ENCODE measurements at places on chromosomes 12 and 14. TPM values are rescaled to one million over a fixed set of nuclear protein-coding genes. Genes with fewer than 3 reads are reported as not detected.
A peak's percentile ranks its signal among the peaks of the same experiment; 100 is the strongest.

GRCh38 chr12:39064708-39065107 is 159.3 kb upstream of the CPNE8 start:
- peaks cover 2% of the 10 kb centered on the region for H3K36me3 ChIP-seq
- H3K4me1 ChIP-seq = no peaks in the 10 kb centered on the region
- H3K27ac ChIP-seq = no peak overlapping the region
- no peak overlapping the region for H3K4me3 ChIP-seq

GRCh38 chr14:59177262-59177661 is 11.2 kb upstream of the DAAM1 start:
- peaks cover 10% of the 10 kb centered on the region for H3K27me3 ChIP-seq
- H3K27ac ChIP-seq = no peak overlapping the region
- H3K4me3 ChIP-seq = no peak overlapping the region
- no peaks in the 10 kb centered on the region for H3K36me3 ChIP-seq
- no peaks in the 10 kb centered on the region for H3K4me1 ChIP-seq

Gene MLEC
- 75.7 TPM for total RNA-seq

DNA sequence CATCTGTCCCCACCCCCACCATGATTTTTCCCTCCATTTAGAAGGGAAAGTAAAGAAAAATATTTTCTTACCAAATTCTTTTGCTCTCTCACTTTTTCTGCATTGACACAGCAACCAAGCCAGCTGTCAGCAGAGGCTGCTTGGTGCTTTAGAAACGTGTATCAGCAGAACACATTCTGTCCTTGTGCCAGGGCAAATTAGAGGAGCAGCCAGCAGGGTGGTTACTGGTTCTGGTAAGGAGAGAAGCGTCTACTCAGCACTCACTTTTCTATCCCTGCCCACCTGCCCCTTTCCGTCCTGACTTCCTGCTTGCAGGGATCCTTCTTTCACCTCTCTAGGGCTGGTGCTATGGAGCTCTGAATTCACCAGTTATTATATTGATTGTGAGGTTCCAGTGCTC is 327.5 kb upstream of the PDE3A start:
- H3K27me3 ChIP-seq = no peaks in the 10 kb centered on the region
- H3K36me3 ChIP-seq = no peaks in the 10 kb centered on the region
- H3K27ac ChIP-seq = no peak overlapping the region
- H3K4me1 ChIP-seq = no peaks in the 10 kb centered on the region
- no peak for DNase-seq

Gene PXN
- 80.5 TPM for total RNA-seq

GRCh38 chr12:111469401-111469800 is 63.7 kb downstream of the SH2B3 start:
- no peaks in the 10 kb centered on the region for H3K4me1 ChIP-seq
- no peaks in the 10 kb centered on the region for H3K27me3 ChIP-seq
- no peak for DNase-seq
- H3K4me3 ChIP-seq = no peak overlapping the region

DNA sequence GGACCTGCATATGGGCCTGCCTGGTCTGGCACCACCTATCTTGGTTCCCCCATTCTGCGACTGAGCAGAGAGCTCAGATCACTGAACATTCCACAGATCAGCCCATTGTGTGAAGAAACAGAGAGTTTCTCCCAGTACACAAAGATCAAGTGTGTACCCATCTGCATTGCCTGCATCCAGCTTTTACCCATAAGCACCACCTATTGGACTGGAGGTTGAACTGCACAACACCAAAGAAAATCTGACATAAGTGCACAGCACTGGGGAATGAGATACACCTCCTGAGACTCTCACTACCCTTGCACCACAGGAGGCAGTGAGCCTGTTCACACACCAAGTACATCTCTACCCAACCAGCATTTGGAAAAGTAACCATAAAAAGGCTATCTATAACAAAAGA is 362.6 kb upstream of the CLEC14A start:
- no peak overlapping the region for H3K4me3 ChIP-seq
- no peaks in the 10 kb centered on the region for H3K27me3 ChIP-seq
- no peak overlapping the region for H3K27ac ChIP-seq
- no peaks in the 10 kb centered on the region for H3K4me1 ChIP-seq
- DNase-seq = no peak

Gene SMCO2
- 0.72 TPM for total RNA-seq

DNA sequence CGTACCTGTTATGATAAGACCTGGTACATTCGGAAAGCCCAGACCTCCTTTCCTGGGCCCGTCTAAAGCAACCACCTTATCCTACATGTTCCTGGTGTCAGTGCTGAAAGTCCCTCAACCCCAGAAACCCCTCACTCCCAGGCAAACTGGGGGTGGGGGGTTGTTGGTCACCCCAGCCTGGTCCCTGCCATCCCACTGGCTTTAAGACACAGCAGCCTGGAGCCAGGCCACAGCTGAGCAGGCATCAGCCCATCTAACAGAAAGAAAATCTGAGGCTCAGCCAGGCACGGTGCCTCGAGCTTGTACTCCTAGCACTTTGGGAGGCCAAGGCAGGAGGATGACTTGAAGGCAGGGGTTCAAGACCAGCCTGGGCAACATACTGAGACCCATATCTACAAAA is 4.5 kb downstream of the SELPLG start:
- H3K36me3 ChIP-seq = peaks cover 26% of the 10 kb centered on the region
- DNase-seq = no peak

DNA sequence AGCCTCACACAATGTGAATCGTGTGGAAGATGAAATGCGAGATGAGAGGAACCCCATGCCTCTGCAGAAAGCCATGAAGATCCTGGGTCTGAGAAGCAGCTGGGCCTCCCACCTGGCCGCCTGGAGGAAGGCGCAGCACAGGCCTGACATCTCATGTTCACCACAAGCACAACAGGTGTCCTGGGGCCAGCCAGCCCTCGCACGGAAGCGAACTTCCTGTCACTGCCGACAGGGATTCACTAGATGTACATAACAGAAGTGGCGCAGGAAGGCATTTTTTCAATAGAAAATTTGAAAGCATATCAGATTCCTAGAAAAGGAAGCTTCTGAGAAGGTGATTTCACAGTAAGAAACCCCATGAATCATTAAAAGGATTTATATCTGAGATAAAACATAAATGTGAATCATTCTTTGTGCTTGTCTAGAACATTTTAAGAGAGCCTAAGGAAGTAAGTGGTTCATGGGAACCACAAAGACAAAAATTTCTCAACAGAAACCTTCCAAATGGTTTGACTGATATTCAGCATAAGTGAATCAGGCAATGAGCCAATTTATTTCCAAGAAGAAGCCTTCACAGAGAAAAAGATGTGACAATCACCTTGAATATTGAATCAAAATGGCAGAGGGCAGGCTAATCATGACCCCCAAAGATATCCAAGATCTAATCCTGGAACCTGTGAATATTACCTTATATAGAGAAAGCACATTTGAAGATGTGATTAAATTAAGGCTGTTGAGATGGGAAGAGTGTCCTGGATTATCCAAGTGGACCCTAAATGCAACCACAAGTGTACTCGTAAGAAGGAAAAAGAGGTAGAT is 311.9 kb downstream of the DUSP6 start:
- peaks cover 73% of the 10 kb centered on the region for H3K4me1 ChIP-seq
- peak overlapping the region; percentile 75 for H3K4me3 ChIP-seq
- H3K27me3 ChIP-seq = no peaks in the 10 kb centered on the region
- H3K36me3 ChIP-seq = peaks cover 12% of the 10 kb centered on the region
- peak overlapping the region; percentile 100 for H3K27ac ChIP-seq
- DNase-seq = peak; percentile 92

DNA sequence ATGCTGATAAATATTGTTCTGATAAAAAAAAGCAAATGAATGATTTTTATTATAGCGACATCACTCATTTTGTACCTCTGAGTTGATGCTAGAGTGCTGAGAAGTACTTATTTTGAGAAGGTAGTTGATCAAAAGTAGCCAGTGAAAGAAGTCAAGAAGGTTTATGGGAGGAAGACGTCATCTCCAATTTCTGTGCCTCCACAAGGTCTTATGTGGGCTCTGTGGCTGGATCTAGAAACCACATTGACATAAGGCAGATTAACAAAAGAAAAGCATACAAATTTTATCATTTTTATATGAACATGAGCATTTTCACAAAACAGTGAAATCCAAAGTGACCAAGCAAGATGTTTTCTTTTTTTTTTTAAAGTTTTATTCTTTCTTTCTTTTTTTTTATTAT is 289.5 kb upstream of the FAR2 start:
- H3K4me1 ChIP-seq = no peaks in the 10 kb centered on the region
- DNase-seq = no peak
- no peak overlapping the region for H3K27ac ChIP-seq

- DNase-seq = no peak
- no peak overlapping the region for H3K4me3 ChIP-seq
- peaks cover 37% of the 10 kb centered on the region for H3K4me1 ChIP-seq
Measured at GRCh38 chr12:62643486-62643885, 176.9 kb downstream of the MON2 start.

Gene CNTN1
- not detected for total RNA-seq

GRCh38 chr14:103634156-103634555 is 5.1 kb downstream of the KLC1 start:
- H3K27me3 ChIP-seq = no peaks in the 10 kb centered on the region
- DNase-seq = no peak
- no peak overlapping the region for H3K4me3 ChIP-seq
- no peaks in the 10 kb centered on the region for H3K36me3 ChIP-seq

Gene PPP1R1A
- not detected for total RNA-seq

Gene TAS2R10
- total RNA-seq = 0.31 TPM

- no peak overlapping the region for H3K27ac ChIP-seq
- H3K4me1 ChIP-seq = no peaks in the 10 kb centered on the region
- DNase-seq = no peak
Measured at GRCh38 chr12:124323771-124324530, 29.1 kb downstream of the RFLNA start.

Gene LGALS3
- 22.3 TPM for total RNA-seq

DNA sequence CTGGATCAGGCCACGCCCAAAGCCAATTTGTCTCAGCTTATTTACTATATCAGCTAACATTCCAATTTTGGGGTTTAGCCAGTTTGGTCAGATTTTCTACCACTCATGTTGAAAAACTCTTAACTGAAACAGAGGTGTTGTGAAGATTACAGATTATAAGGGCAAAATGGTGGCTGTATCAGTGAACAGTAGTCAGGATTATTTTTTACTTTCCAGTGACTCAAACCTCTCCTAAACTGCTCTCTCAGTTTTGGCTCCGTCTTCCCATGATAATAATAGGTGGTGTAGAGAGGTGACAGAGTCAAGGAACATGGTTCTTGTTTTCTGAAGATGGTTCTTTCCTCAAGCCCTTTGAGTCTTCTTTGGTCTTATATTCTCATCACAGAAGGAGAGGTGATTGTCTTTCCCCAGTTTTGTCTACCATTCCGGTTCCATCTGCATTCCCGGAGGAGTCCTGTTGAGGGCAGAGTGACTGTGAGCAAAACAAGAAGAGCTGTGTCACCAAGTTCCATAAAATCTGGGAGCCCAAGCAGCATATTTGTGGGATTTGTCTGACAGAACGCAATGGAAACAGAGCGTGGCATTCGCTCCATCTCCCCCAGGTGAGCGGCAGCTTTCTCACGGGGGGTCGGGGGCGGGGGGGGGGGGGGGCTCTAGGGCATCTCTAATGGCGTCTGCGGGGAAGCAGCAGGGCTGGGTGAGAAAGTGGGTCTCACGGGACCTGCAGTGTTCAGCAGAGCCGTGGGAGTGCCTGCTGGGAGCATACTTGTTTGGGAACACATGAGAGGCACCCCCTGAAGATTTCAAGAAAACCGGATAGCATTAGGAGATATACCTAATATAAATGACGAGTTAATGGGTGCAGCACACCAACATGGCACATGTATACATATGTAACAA is 59.1 kb downstream of the TBC1D30 start:
- H3K27me3 ChIP-seq = peaks cover 9% of the 10 kb centered on the region
- H3K4me3 ChIP-seq = no peak overlapping the region
- peaks cover 15% of the 10 kb centered on the region for H3K4me1 ChIP-seq
- H3K36me3 ChIP-seq = no peaks in the 10 kb centered on the region

DNA sequence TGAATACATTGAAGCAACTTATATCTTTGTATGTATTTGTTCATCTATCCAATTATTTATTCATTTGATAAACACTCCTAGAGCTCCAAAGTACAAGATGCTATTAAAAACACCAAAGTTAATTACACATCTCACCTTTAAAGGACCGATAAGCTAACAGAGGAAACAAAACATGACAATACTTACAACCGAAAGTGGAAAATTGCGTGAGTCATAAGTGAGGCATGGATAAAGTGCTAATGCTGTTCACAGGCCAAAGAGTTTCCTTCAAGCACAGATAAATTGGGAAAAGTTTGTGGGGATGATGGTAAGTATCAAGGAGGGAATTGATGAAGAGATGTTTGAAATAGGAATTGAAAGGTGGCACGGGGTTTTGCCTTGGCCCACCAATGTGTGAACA is 172.8 kb upstream of the KITLG start:
- no peaks in the 10 kb centered on the region for H3K4me1 ChIP-seq
- DNase-seq = no peak
- H3K36me3 ChIP-seq = no peaks in the 10 kb centered on the region
- H3K27me3 ChIP-seq = no peaks in the 10 kb centered on the region

DNA sequence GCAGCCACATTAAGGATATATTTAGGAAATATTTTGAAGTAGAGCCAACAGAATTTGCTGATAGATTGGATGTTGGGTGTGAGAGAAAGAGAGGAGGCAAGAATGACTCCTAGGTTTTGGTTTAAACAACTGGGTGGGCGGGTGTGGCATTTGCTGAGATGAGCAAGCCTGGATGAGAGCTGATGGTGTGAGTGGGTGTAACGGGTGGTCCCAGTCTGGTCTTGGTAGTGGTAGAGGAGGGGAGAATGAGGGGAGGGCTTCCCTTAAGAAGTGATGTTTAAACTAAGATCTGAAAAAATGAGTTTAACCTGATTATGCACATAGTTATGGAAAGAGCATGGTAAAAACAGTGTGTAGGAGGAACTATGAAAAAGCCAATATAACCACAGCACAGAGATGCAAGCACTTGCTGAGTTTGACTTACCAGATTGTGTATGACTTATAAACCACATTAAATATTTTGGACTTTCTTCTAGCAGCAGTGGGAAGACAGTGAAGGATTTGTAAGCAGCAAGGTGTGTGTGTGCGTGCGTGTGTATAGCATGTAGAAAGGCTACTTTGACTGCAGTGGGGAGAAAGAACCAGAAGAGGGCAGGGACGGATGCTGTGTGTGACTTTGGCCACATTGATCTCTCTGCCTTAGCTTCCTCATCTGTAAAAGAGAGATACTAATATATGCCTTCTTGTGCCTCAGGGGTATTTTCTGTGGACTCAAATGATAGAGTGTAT is 139.7 kb downstream of the PRIMA1 start:
- H3K27me3 ChIP-seq = peaks cover 52% of the 10 kb centered on the region
- peak overlapping the region; percentile 11 for H3K4me3 ChIP-seq
- peaks cover 6% of the 10 kb centered on the region for H3K36me3 ChIP-seq
- H3K27ac ChIP-seq = peak overlapping the region; percentile 12

DNA sequence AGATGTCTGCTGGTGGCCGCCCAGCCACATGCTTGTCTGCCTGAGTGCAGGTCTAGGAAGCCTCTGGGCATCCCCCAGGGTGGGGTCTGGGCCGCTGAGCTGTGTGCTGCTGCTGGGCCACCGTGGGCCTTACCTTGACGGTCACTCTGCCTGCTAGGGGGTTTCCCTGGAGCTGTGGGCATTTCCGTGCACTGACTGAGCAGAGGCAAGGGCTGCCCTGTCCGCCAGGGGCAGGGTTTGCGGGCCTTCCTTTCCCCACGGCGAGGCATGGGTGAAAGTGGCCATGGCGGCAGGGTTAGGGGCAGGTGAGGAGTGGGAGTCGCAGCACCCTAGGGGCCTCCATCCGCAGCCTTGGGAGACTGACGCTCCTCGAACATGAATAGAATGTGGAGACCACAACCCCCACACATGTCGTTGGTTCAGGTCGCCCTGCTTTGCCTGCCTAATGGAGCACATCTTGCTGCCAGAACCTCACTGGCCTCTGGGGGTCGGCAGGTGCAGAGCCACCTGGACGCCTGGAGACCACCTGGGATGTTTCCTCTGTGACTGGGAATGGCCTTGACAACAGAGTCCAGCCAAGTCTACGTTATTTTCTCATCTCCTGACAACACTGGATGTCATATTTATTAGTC is 2.5 kb downstream of the ZBTB42 start:
- peaks cover 20% of the 10 kb centered on the region for H3K4me1 ChIP-seq
- no peak overlapping the region for H3K27ac ChIP-seq
- DNase-seq = no peak
- no peaks in the 10 kb centered on the region for H3K27me3 ChIP-seq
